ENCODE measurements at places on chromosomes 7 and 10.

GRCh38 chr7:47952224-47952623, 4.0 kb upstream of the PKD1L1 start:
- no peak for DNase-seq

GRCh38 chr7:78329001-78329655, 530.6 kb downstream of the PHTF2 start:
- no peak for DNase-seq

DNA sequence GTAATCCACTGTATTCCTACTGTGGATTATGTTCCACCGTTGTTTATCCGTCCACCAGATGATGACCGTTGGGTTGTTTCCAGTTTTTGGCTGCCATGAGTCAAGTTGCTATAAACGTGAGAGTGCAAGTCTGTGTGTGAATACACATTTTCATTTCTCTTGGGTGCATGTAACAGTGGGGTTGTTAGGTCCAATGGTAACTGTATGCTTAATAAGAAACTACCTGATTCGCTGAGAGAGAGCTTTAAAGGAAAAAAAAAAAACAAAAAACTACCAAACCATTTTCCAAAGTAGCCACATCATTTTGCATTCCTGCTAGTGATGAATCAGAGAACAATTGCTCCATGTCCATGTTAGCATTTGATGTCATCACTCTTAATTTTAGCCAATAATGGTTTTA, 15.9 kb downstream of the UBN2 start:
- no peak for DNase-seq

GRCh38 chr10:70773965-70774809, 11.0 kb downstream of the TBATA start:
- no peak for DNase-seq

DNA sequence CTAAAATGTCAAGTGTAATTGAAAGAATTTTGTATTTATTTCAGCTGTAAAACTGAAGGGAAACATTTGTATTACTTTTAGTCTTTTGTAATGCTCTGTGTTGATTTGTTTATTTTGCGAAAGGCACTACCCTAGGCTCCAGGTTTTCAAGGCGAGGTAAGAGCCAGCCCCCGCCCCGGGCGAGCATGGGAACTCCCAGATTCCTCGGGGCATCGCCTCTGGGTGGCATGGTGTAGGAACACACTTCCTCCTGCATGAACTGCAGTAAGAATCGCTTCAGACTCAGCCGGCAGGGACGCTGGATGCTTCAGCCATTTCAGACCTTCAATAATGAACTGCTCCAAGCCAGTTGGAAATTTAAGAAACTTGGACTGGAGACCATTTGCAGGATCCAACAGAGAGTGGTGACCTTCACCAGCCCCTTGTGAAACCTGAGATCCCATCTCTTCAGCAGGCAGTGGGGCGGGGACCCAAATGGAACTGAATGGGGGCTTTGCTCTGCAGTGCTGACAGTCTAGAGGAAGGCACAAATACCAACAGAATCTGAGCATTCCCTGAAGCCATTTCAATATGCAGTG, 544.3 kb upstream of the MGMT start:
- no peak for DNase-seq

GRCh38 chr10:15321431-15322341, 49.4 kb downstream of the FAM171A1 start:
- peak; percentile 33 for DNase-seq

GRCh38 chr7:8114175-8114574, 145.6 kb downstream of the GLCCI1 start:
- no peak for DNase-seq

GRCh38 chr7:47546733-47547494, 35.0 kb downstream of the TNS3 start:
- DNase-seq: no peak

DNA sequence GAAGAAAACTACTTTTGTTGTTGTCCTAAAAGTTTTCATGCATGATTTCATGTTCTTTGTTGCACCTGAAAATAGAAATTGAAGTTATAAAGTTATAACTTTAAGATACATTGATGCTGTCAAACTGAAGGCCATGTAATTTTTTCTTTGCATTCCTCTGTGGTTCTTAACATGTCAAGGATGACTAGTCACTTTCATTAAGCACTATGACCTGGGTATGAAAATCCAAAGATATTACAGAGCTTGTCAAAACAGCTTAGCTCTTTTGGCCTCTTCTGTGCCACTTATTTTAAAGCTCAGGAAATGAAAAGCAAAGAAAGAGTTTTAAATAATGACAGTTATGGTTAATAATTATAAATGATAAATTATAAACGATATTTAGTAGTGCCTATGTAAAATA, 241.6 kb upstream of the CACNA2D1 start:
- DNase-seq: no peak

- DNase-seq: no peak
These were observed 24.3 kb downstream of the HTRA1 start for GRCh38 chr10:122485670-122486069.

GRCh38 chr7:82605247-82605864, 161.8 kb upstream of the CACNA2D1 start:
- DNase-seq: peak; percentile 47
